RKO (cell line): ENCODE measurements at places on chromosomes 16 and 17.

GRCh38 chr17:17051791-17052461, 9.7 kb downstream of the MPRIP start:
- no peak for DNase-seq

DNA sequence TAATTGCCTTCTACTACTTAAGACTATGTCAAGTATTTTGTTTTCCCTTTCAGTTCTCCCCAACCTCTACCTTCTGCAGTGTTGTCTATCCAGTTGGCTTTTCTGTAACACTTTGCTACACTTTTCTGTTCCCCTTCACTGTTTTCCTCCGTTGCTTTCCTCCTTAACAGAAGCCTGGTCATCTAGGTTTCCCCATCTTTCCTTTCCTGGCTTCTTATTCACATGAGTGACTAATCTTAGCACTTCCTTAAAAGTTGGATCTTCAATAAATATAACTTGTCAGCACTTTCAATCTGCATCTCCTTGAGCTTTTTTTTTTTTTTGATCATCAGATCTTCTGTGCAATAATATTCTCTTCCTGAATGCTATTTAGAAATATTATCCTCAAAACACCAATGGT, 2.8 kb upstream of the SLFN11 start:
- DNase-seq = no peak

DNA sequence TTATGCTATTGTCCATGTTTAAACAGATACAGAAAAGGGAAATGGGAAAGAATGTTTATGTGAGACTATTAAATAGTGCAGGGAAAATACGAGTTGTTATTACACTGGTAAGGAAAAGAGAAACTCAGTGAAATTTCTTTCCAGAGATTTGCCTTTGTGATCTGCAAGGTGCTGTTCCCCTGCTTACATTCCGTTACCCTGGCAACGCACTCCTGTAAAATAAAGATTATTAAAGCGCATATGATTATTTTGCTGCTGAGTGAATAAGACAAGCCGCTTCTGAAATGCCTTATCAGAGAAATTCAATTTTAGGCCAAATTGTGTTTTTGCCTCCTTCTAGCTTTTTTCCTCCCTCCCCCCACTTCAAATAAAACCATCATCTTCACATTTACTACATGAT, 328.6 kb upstream of the PMFBP1 start:
- no peak for DNase-seq

GRCh38 chr16:84569382-84569987, 48.4 kb downstream of the COTL1 start:
- no peak for DNase-seq

- DNase-seq = peak; percentile 28
Measured at GRCh38 chr16:19980632-19981265, 92.9 kb downstream of the GPR139 start.

DNA sequence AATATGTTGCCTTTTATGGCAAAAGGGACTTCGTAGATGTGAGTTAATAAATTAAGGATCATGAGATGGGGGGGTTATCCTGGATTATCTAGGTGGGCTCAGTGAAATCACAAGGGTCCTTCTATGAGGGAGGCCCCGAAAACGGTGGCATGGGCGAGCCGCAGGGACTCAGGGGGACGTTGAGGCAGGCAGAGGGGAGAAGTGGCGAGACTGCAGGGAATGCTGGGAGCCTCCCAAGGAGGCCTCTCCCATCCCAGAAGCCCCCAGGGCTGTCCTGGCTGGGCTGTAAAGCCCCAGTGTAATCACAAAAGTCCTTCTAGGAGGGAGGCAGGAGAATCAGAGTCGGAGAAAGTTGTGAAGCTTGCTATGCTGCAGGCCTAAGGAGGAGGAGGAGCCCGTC, 35.0 kb downstream of the ITGAE start:
- no peak for DNase-seq

DNA sequence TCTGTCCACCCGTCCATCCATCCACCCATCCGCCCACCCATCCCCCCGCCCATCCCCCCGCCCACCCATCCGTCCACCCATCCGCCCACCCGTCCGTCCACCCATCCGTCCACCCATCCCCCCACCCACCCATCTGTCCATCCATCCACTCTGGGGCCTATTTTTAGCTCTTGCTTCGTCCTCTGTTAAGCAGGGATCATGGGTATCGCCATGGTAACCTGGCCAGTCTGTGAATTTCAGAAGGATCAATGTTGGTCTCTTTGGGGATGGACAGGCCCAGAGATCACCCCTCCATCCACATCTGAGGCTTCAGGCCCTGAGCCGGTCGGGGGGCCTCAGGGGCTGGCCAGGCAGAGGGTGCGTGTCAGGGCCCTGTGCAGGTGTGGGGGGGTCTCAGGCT, 15.2 kb upstream of the DPEP1 start:
- peak; percentile 43 for DNase-seq

DNA sequence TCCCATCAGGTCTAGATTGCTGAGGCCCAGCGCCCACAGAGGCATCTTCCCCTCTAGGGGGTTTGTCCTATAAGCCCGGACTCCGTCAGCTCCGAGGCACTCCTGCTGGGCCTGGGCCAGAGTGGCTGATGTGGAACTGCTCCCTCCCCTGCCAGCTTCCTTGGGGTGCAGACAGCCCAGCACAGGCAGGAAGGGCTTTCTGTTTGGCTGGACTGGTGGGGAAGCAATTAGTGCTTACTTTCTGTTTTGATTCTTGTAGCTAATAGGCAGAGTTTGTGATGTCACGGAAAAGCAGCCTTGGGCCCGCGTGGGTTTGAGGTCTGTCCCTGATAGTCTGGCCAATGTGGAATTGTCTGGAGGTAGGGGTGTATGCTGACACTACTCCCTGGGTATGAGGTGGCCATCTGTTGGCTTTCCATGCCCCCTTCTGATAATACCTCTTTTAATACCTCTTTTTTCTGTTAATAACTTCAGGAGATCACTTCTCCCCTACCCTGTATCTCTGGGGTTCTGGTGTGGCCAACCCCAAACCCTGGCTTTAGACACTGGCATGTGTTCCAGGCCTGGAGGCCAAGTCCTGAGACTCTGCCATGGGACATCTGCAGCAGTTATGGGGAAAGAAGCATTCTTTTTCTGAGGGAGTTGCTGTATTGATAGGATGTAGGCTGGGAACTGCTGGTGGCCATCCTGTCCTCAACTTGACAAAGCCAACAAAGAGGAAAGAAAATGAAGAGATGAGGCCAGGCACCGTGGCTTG, 190.9 kb downstream of the RAB11FIP4 start:
- no peak for DNase-seq

DNA sequence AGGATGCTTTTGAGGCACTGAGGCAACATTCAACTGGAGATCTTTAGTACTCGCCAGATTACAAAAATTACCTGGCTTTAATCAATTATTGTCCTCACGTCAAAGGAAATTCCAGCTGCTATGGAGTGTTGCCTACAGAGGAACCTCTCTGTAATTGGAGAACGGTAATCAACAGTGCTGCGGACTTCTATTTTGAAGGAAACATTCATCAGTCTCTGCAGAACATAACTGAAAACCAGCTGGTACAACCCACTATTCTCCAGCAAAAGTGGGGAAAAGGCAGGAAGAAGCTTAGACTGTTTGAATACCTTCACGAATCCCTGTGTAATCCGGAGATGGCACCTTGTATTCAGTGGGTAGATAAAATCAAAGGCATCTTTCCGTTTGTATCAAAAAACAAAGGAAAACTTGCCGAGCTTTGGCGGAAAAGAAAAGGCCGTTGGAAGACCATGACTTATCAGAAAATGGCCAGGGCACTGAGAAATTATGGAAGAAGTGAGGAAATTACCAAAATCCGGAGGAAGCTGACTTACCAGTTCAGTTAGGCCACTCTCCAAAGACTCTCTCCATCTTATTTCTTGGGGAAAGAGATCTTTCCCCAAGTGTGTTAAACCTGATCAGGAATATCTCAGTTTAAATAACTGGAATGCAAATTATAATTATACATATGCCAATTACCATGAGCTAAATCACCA, 3.0 kb downstream of the SLC35G3 start:
- no peak for DNase-seq

GRCh38 chr17:69246726-69247375, 18.2 kb upstream of the ABCA10 start:
- DNase-seq = peak; percentile 68

DNA sequence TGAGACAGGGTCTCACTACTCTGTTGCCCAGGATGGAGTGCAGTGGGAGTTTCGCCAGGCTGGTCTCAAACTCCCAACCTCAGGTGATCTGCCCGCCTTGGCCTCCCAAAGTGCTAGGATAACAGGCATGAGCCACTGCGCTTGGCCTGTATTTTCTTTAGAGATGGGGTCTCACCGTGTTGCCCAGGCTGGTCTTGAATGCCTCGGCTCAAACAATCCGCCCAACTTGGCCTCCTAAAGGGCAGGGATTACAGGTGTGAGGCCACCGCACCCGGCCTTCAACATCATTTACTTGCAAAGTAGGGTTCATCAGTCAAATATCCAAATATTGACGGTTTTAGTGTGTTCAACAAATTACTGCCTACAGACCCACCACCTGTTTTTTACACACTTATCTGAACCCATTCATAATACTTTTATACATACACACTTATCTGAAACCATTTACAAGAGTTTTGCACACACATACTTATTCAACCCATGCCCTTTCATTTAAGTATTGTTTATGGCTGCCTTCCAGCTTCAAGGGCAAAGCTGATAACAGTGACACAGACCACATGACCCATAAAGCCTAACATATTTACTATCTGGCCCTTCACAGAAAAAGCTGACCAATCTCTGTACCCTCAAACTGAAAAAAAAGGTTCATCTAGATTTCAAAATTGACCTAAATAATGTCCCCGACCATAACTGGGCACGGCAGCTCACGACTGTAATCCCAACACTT, 11.9 kb downstream of the TMEM170A start:
- DNase-seq = no peak

DNA sequence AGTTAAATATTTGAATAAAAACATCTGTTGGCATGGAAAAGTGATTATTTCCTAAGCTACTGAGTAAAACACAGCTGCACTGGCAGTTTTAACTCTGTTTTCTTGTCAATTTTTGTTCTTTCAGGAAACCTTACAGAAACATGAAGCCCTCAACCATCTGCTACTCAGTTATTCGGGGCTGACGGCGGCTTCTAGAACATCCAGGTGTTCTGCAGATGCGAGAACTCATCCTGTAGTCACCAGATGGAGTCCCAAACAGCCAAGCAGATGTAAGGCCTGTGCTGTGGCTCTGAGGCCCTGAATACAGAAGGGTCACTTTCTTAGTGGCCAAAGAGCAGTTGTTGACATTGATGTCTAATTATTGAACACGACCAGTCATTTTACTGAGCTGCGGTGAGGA, 15.5 kb downstream of the ARSG start:
- no peak for DNase-seq

GRCh38 chr17:70810609-70811008, 641.3 kb downstream of the KCNJ2 start:
- no peak for DNase-seq

DNA sequence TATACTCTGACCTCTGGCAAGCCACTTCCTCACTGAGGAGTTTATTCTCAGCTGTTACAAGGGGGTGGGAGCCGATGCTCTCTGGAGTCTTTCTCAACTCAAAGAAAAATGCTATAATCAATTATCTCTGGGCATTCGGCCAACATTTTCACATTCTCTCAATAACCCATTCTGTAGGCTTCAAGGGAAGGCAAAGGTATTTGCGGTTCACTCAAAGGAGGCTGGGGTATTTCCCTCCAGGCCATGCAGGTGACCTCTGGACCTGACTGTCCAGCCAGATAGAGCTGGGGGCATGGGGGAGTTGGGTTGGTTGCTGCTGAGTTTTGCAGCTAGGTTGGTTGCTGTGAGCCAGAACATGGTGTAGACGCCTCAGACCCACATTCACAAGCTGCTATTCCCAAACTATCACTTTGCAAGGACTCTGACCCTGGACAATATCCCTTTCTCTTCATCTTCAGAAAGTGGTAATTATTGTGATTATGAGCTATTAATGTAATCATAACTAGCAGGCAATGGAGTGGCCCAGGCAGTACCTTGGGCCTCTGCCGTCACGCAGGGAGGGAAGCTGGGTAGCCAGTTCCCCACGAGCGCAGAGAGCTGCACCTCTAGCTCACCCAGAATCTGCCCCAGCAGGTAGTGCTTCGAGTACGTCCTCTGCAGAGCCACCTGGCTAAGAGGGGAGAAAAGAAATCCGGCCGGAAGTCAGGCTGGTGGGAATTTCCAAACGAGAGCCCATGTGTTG, 42.1 kb downstream of the AIPL1 start:
- no peak for DNase-seq

DNA sequence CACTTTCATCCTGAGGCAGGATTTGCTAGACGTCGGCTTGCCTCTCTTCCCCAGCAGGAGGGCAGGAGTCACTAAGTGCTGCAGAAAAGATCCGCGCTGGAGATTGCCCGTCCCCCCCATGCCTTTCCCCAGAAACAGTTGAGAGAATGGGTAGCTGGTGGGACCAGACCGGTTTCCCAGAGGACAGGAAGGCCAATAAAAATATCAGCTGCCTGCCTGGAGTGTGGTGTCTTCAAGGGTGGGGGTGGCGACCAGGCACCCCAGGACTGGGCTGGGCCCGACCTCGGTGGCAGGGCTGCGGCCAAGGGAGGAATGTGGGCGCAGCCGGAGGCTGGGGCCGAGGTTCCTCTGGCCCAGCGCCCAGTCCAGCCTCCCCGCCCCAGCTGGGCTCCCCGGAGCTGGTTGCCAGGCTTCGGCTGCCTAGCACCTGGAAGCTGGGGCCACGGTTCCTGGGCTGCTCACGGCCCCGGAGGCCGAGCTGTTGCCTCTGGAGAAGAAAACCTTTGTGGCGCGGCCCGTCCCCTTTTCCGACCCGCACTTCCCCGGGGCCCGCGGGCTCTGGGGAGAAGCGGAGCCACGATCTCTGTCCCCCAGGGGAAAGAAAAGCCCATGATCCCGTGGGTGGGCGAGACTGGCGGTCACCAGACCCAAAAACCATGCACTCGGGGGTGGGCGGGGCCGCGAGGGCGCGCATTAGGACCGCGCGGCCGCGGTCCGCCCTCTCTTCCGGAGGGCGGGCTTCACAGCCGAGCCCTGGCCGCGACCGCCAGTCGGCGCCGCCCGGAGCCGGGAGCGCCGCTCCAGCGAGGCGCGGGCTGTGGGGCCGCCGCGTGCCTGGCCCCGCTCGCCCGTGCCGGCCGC, at the start of gene TRAF4:
Gene TRAF4 (plus strand): TSS at position 769 of the 861 bp plus-strand sequence. CDS start 102 bp downstream, outside the sequence.
- peak; percentile 90 for DNase-seq

GRCh38 chr17:27381007-27381501, 75.2 kb upstream of the KSR1 start:
- peak; percentile 68 for DNase-seq
